ENCODE measurements at places on chromosomes 11 and 22. TPM values are rescaled to one million over a fixed set of nuclear protein-coding genes. Genes with fewer than 3 reads are reported as not detected.
A peak's percentile ranks its signal among the peaks of the same experiment; 100 is the strongest.

The SYTL2 gene
- polyA plus RNA-seq: 5.3 TPM

The TTC28 gene
- 6.4 TPM for polyA plus RNA-seq

DNA sequence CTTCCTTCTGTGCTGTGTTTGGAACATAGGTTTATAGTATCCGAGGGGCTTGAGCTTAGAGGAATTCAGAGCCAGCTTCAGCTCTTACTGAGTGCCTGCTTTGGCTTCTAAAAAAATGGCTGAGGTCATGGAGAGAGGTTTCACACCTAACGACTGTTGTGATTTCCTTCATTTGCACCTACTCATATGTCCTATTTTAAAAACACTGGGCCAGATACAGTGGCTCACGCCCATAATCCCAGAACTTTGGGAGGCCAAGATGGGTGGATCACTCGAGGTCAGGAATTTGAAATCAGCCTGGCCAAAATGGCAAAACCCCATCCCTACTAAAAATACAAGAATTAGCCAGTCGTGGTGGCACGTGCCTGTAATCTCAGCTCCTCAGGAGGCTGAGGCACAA is 38.3 kb upstream of the SYT13 start:
- no peak for DNase-seq

GRCh38 chr22:48098243-48098920 is 1335.9 kb downstream of the TBC1D22A start:
- no peak for DNase-seq

The SORL1 gene
- 0.51 TPM for polyA plus RNA-seq

The HBG2 gene
- 0.12 TPM for polyA plus RNA-seq

The LSP1 gene
- 21.3 TPM for polyA plus RNA-seq

DNA sequence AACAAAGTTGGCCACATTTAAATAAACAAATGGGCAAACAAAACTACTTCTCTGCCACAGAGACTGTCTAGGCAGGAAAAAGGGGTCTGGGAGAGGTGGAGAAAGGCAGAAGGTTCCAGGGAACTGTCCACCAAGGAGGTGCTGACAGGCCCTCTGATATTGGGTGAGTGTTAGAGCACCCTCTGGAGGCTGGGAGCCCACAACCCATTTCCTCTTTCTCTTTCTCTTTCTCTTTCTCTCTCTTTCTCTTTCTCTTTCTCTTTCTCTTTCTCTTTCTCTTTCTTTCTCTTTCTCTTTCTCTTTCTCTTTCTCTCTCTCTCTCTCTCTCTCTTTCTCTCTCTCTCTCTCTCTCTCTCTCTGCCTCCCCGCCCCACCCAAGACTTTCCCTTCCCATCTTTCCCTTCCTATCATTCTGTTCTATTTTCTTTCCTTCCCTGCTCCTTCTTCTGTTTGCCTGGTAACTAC is 912.8 kb downstream of the DLG2 start:
- peak; percentile 34 for DNase-seq

DNA sequence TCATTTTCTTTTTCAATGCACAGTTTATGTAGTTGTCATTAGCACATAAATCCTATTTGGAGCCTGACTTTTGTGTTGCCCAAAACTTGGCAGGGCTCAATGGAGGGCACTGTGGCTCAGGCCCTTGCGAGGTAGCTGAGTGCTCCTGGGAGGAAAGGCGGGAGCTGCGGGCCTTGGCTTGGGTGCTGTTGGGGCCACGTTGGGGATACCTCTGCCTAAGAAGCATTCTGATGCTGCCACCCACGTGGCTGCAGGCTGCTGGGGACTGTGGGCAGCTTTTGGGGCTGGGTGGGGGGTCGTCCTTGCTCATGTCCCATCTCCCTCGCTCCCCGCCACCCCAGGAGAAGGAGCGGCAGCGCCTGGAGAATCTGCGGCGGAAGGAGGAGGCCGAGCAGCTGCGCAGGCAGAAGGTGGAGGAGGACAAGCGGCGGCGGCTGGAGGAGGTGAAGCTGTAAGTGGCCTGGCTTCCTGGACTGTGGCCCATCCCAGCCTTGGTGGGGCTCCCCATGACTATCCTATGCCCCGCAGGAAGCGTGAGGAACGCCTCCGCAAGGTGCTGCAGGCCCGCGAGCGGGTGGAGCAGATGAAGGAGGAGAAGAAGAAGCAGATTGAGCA is 20.9 kb downstream of the INCENP start:
- DNase-seq: no peak

GRCh38 chr22:40138866-40139265 is 38.9 kb upstream of the TNRC6B start:
- DNase-seq: no peak

DNA sequence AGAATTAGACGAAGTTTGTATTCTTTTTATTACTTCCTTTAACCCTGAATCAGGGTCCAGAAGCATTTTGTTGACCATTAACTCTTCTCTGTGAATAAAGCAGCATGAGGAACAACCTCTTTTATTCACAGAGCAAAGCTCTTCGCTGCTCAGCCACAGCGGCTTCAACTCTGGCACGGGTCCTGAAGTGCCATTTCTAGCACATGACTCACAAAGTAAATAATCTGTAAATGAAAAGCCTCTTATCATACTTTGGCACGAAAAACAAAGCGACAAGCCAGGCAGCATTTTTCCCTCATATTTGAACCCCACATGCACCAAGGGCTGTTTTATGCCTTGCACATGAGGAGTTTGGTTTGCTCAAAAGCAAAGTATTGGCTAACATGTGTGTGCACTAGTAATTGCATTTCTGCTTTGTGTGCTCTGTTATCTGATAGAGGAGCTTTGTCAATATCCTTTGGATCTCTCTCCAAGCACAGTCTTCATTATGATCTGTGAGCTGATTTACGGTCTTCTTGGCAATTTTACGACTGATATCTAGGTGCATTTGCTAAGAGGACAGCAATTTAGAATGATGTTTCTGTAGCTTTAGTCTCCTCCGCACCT is 33.0 kb upstream of the APOBEC3A start:
- peak; percentile 61 for DNase-seq

- DNase-seq: no peak
These were observed 83.5 kb downstream of the C22orf31 start for GRCh38 chr22:28978158-28978557.

DNA sequence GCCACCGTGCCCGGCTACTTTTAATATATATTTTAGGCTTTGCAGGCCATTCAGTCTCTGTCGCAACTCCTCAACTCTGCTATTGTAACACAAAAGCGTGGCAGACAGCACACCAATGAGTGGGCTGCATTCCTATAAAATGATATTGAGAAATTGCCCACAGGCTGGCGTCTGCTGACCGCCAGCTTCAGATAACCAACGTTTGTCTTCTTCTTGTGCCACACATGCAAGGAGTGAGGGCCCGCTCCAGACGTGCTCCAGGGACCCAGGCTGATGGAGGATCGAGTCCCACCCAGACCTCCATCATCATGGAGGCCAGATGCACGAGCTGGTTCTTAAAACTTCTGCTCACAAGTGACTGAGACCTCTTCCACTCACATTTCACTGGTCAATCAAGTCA is 35.4 kb upstream of the LINC01488 start:
- no peak for DNase-seq

- peak; percentile 11 for DNase-seq
These were observed 39.2 kb upstream of the SLC36A4 start for GRCh38 chr11:93236741-93237675.

The MACROD1 gene
- polyA plus RNA-seq: 497 TPM

The ASCL3 gene
- not detected for polyA plus RNA-seq

- DNase-seq: no peak
These were observed 4.9 kb downstream of the CHRM4 start for GRCh38 chr11:46386674-46387073.
